ENCODE measurements at places on chromosomes 3 and 15.

- no peak for DNase-seq
Measured at GRCh38 chr3:52290596-52291507, 3.2 kb downstream of the GLYCTK start.

GRCh38 chr3:68123231-68123630 lies 468.8 kb upstream of the SUCLG2 start:
- no peak for DNase-seq

DNA sequence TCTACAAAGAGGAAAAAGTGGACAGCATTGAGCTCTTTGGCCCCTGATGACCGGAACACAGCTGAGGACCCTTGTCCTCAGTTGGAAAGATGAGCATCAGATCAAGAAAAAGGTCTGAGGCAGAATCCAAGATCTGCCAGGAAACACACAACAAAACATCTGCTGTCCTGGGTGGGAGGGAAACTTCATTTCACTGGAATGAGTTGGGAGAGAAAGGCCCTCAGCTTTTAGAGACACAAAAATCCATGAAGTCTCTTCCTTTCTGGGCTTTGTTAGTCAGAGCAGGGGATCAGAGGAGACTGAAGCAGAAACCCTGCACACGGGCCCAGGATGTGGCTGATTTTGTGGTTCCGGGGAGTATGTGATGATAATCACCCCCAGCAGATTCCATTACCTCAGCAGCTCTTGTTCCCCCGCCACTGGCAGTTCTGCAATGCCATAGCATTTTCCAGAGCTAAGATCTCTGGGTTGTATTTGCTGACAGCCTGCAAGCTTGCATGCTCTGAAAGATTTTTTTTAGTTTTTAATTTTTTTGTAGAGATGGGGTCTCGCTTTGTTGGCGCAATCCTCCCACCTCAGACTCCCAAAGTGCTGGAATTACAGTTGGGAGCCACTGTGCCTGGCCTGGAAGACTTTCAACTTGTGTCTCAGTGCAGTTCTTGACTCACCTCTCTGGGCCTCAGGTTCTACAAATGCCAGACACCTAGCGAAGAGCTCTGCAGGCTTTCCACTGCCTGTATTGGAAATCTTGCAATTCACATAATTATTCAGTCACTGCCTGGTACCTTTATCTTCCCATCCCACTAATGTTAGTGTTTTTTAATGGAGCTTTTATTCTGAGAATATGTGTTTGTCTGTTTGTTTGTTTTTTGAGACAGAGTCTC lies 5.8 kb upstream of the TATDN2 start:
- peak; percentile 59 for DNase-seq

GRCh38 chr3:173404156-173404555 lies 6.6 kb downstream of the NLGN1 start:
- no peak for DNase-seq

- no peak for DNase-seq
Measured at GRCh38 chr3:133394561-133395311, 5.1 kb upstream of the BFSP2 start.

DNA sequence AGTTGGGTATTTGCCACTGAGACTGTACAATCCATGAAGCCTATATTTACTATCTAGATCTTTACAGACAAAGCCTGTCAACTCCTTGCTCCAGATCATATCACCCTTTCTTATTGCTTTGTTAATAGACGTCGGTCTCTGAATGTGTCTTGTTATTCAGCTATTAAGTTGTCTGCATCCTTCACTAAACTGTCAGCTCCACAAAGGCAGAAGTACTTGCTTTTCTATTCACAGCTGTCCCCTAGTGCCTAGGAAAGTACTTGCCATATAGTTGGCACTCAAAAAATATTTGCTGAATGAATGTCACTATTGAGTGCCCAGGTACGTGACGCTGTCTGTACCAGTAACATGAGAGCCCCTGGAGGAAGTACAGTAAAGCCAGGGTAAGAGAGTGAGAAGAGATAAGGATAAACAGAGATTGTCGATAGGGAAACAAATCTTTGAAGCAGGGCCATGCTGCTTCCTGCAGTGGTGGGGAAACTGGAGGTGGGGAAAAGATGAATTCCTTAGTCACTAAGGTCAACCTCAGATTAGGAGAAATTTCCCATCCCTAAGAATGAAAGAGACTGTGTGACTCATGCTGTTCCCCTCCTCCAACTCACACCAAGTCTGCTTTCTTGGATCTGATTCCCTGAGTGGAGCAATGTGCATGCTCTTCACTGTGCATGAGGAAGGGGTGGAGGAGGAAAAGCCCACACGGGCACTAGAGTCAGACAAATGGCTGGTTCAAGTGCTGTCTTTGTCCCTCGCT lies 36.3 kb downstream of the PRICKLE2 start:
- DNase-seq, result no peak

GRCh38 chr15:92605225-92605944 lies 50.2 kb downstream of the FAM174B start:
- DNase-seq, result no peak

- DNase-seq, result peak; percentile 63
Measured at GRCh38 chr3:30768703-30769550, 125.5 kb downstream of the GADL1 start.

GRCh38 chr3:113275929-113276750 lies 64.8 kb downstream of the BOC start:
- no peak for DNase-seq

DNA sequence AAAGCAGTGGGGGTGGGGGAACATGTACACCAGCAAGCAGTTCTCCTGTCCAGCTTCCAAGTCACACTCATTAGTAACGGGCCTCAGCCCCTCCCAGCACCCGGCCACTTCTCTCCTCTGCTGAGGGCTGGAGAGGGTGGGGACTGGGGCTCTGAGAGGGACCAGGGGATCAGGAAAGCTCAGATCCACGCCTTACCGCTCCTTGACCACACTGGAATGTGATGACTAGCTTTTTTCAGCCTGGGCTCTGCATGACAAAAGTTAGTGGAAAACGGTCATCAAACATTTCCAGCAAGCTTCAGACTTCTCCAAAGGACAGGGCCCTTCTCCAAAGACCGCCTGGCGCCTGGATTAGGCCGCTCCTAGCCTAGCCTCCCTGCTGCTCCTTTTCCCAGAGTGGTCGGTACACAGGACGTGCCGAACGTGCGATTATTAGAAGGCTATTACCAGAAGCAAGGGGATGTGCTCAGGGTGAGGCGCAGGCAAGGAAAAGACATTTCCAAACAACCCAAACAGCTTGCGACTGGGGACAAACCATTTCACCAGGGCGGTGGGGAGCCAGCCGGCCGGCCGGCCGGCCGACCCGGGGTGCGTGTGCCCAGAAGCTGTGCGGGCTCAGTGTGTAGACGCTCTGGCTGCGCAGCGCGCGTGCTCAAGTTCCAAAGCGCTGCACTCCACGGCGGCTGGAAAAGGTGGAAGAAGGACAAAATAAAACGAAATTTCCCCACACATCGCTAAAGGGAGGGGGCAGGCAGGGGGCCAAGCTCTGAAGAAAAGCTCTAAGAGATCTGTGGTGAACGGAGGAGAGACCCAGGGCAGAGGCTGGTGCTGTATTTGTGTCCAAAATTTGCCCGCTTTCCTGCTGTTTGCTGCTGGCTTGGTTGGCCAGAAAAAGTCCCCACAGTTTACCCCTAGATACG lies 51.0 kb upstream of the SSR3 start:
- DNase-seq, result no peak

GRCh38 chr3:117255736-117256135 lies 546.2 kb downstream of the TUSC7 start:
- no peak for DNase-seq
